ENCODE measurements at places on chromosomes 7 and 10.

DNA sequence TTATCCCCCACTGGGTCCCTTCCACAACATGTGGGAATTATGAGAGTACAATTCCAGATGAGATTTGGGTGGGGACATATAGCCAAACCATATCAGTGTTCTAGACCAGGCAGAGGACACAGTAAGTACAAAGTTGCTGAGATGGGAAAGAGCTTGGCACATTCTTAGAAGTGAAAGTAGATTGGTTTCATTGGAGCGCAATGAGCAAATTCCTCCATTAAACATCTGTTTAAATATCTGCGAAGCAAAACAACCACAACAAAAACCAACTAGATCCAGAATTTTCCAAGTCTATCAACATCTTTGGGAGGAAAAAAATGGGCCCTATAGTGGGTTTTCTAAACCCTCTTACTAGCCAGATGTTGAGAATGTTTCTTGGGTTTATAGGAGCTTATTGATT, 80.0 kb upstream of the STEAP1B start:
- DNase-seq, result no peak

GRCh38 chr10:113236998-113237397, 287.0 kb downstream of the TCF7L2 start:
- DNase-seq, result no peak

- DNase-seq, result no peak
Observed at GRCh38 chr7:128005759-128006159, 25.5 kb downstream of the LRRC4 start.

GRCh38 chr7:96224685-96225084, 97.2 kb downstream of the SLC25A13 start:
- DNase-seq, result no peak

DNA sequence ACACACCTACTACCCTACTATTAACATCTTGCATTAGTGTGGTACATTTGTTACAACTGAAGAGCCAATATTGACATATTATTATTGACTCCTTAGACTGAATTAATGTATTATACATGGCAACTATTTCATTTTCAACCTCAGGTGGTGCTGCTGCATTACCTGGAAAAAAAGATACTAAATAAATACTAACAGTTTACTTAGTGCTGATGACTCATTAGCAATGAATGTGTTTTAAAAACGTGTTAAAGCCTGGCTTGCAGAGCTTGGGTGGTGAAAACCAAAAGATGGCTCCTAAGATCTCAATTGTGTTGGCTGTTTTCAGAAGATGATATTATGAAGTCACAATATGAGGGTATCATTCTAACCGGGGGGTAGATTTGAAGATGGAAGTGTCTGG, 34.8 kb downstream of the CFAP43 start:
- DNase-seq, result no peak

- no peak for DNase-seq
Observed at GRCh38 chr7:77188731-77189437, 10.7 kb downstream of the FGL2 start.

DNA sequence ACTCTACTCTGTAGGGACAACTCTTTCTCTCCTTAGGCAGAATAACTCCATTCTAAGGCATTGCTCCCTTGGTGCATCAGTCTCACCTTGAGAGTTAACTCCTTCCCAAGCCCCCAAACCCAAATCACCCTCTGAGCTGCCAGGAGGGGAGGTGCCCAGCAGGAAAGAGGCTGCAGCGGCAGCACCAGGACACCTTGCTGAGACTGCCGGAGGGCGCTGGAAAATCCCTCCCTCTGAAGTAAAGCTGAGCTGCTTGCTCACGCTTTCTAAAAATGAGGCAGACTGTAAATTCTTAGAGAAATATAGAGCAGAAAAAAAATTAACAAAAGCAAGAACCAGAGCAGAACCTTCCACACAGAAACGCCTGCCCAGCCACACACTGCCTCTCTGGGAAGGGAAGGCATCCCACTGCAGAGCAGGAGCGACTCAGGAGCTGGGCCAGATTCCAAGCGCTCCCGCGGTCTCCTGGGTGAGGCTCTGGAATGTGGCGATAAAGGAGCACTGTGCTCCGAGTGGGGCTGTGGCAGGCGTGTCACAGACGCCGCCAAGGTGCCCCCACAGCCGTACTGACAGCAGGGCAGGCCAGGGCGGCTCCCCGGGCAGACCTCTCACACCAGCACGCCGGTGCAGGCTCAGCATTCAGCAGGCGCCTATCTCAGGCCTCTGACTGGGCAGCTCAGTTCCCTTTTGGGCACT, 202.1 kb downstream of the TNS3 start:
- DNase-seq, result peak; percentile 53

GRCh38 chr7:68537051-68537773, 1061.1 kb upstream of the AUTS2 start:
- no peak for DNase-seq

- no peak for DNase-seq
Observed at GRCh38 chr10:103895411-103896186, 22.4 kb downstream of the STN1 start.

- DNase-seq, result no peak
Observed at GRCh38 chr7:149826344-149827088, 11.7 kb upstream of the ZNF862 start.

DNA sequence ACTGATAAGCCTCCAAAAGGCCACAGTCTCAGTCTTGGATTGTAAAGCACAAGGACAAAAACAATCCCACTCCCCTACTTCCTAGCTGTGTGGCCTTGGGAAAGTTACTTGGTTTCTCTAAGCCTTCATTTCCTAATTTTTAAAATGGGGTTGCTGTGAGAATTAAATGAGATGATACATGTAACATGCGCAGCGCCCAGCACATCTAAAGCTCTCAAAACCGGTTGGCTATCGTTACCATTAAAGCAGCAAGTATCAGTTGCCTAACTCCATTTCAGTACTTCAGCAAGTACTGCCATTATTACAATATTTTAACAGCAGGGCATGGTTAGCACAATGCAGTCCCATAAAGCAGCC, 1.9 kb downstream of the NRCAM start:
- DNase-seq, result no peak

DNA sequence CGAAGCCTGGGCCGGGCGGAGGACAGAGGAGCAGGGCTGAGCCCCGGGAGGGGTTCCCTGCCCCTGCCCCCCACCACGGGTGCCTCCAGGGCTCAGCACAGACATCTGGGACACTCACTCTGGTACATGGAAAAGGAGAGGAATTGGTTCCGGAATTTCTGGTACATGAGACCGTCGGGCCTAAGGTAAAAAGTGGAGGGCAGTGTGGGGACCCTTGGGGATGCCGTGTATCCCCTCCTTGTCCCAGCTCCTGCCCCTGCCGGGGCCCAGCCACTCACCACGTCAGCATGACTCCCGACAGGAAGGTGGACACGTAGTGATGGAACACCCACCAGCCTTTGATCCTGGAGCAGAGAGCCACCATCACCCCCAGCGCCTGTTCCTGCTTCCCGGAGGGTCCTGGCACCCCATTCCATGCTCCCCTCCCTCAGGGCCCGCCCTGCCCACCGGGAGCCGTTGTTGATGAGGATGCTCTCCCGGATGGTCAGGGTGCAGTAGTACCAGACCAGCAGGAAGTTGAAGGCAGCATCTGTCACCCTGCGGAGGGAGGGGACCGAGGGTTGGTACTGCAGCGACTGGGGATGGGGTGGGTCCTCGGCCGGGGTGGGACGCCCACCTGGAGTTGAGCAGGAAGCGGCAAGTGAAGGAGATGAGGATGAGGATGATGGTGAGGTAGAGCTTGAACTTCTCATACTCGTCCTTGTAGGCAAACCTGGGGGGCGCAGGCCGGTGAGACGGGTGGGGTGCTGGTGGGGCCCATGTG, 6.4 kb downstream of the TMEM120A start:
- DNase-seq, result no peak

Data from spinal cord (tissue), 10 donors.